ENCODE measurements at places on chromosomes 2 and 18.

DNA sequence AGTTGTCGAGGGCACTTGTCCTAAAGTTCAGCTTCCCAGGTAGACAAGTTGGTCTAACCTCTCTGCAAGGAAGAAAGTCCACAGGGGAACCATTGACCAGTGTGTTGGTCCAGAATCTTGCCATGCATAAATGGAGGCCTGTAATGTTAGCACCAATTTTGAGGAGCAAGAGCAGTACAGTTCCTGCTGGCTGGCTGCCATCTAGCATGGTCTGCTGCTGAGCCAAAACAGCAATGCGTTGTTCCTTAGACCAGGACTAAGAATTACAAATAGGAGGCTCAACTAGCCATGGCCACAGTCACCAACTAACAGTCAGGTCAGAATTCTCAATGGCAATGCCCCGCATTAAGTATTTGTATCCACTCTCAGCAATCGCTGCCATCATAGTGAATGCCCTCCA is 72.8 kb upstream of the WIPF1 start:
- DNase-seq = no peak

GRCh38 chr18:2997429-2997828 is 15.5 kb downstream of the LPIN2 start:
- DNase-seq = no peak

- DNase-seq = no peak
These were observed 86.0 kb downstream of the CDC42EP3 start for GRCh38 chr2:37585295-37585908.

GRCh38 chr2:111119822-111120252 is 877 bp upstream of the BCL2L11 start:
- no peak for DNase-seq

GRCh38 chr2:168525716-168526446 is 69.8 kb downstream of the CERS6 start:
- no peak for DNase-seq

GRCh38 chr2:155913356-155913755 is 419.2 kb downstream of the NR4A2 start:
- no peak for DNase-seq

DNA sequence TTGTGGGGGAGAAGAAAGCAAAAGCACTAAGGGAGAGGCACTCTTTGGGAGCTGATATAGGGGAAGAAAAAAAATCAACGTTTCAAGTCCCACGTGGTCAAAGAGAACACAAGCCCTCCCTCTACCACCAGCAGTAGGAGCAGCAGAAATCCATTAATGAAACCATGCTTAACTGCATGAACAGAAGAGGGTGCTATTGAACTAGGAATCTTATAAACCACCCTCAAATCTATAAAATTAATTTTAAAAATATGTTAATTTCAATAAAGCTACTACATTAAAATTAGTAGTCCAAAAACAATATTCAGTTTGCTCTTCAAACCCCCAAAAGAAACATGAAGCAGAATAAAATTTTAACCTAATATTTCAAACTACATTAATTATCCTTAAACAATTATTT is 147.8 kb downstream of the TMEM18 start:
- DNase-seq = no peak

DNA sequence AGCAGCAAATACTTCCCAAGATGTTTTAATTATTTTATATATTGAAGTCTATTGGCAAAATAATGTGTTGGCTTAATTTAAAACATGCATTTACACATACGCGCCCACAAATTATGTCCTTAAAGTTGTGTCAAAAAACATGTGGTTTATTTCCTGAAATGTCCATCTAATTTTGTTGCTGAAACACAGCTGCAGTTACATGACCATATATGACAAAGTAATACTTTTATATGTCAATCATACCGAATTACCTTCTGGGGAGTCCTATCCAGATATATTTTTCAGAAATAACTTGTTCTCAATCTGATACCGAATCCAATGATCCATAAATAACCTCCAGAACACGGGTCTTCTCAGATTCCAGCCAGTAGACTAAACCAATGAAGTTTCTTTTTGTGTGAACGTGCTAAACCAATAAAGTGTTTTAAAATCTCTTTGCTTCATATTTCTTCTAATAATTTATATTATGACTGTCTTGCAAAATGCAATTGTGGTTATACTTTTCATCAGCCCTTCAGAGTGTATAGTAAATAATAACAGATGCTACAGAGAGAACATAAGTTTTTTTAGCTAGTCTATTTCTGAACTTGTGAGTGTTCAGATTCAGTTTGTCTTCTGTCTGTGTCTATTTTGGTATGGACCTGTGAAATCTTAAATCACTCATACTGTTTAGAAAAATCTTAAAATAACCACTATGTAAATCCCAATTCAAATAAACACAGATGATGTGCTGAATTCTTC is 2.4 kb downstream of the SCG2 start:
- DNase-seq = no peak

DNA sequence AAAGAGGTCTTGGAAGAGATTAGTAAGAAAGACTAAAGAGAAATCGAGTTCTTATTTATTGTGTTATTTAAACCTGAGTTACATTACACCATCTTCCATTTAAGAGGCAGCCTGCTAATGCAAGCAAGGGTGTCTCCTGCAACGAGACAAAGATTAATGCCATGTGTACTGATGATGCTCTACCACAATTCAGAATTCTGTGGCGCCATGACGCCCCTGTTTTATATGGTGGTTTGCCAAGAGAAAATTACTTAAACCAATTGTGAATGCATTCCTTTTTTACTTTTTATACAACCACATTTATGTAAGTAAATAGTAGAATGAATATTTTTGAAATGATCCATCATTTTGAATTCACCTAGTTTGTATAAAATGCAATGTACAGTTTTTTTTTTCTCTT is 356.1 kb upstream of the ZEB2 start:
- DNase-seq = no peak

DNA sequence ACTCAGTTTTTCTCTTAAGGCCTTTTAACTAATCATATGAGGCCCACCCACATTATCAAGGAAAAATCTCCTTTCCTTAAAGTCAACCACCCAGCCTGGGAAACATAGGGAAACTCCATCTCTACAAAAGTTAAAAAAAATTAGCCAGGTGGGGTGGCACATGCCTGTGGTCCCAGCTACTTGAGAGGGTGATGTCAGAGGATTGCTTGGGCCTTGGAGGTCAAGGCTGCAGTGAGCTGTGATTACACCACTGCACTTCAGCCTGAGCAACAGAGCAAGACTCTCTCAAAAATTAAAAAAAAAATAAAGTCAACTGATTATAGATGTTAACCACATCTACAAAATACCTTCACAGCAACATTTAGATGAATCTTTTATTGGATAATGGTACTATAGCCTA is 5.8 kb downstream of the DPYSL5 start:
- DNase-seq = no peak

GRCh38 chr2:188333751-188334524 is 42.3 kb downstream of the GULP1 start:
- DNase-seq = no peak

DNA sequence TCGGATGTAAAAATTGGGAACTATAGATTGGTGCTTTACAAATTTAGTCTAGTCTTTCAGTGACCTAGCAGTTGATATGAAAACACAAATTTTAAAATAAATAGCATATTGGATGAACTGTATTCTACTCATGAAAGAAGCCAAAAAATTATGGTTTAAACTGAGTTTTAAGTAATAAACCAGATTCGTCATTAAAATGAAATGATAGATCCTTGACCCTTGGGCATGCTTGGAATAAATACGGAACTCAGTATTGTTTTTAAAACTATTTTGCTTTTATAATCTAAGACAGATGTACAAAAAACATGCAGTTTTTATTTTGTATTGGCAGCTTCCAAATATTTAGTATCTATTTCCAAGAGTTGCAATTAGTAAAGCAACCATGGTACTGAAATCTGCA is 34.6 kb upstream of the TBR1 start:
- DNase-seq = no peak

- DNase-seq = no peak
These were observed 2.6 kb downstream of the RAD51AP2 start for GRCh38 chr2:17515652-17516051.

- no peak for DNase-seq
These were observed 27.9 kb downstream of the HNMT start for GRCh38 chr2:137992039-137992646.

DNA sequence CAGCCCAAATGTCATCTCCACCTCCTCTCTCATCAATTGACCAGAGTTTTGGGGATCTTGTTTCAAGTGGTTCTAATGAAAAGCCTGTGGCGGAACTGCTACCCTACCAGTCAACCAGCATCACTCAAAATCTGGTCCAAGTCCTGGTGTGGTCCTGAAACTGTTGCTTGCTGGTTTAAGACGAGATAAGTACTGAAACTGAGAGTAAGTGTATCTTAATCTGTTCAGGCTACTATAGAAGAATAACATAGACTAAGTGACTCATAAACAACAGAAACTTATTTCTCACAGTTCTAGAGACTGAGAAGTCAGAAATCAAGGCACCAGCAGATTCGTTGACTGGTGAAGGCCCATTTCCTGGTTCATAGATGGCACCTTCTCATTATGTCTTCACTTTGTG is 879 bp upstream of the GALNT5 start:
- DNase-seq = no peak

DNA sequence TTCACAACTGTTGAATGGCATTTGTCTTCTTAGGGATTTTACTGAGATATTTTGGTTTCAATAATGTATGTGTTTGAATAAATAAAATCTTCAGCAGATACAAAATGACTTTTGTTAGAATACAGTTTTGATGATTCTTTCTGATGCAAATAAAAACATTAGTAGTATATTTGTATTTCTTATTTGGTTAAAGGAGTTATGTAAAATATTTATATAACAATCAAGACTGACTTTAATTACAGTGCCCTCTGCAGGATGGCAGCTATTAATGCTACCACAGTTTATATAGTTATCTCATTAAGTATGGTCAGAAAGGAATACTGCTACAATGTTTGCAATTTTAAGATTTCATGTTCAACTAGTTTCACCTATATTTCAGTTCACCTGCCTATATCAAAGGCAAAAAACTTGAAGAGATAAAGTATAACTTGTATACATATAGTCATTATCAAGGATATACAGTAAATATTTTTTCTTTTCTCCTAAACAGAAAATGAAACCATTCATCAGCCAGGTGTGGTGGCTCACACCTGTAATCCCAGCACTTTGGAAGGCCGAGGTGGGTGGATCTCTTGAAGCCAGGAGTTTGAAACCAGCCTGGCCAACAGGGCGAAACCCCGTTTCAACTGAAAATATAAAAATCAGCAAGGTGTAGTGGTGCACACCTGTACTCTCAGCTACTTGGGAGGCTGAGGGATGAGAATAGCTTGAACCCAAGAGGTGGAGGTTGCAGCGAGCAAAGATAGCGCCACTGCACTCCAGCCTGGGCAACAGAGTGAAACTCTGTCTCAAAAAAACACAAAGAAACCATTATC is 19.8 kb downstream of the ARL5A start:
- no peak for DNase-seq

- no peak for DNase-seq
These were observed 225.0 kb upstream of the HS6ST1 start for GRCh38 chr2:128543646-128544045.

DNA sequence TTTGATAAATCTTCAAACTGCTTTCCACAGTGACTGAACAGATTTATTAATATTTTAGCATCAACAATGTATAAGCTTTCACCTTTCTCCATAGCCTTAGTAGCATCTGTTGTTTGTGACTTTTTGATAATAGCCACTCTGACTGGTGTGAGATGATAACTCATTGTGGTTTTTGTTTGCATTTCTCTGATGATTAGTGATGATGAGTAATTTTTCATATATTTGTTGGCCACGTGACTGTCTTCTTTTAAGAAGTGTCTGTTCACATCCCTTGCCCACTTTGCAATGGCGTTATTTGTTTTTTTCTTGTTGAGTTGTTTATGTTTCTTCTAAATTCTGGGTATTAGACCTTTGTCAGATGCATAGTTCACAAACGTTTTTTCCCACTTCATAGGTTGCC is 952.9 kb downstream of the TRIB2 start:
- no peak for DNase-seq

GRCh38 chr2:39730276-39730675 is 48.8 kb downstream of the THUMPD2 start:
- DNase-seq = no peak

DNA sequence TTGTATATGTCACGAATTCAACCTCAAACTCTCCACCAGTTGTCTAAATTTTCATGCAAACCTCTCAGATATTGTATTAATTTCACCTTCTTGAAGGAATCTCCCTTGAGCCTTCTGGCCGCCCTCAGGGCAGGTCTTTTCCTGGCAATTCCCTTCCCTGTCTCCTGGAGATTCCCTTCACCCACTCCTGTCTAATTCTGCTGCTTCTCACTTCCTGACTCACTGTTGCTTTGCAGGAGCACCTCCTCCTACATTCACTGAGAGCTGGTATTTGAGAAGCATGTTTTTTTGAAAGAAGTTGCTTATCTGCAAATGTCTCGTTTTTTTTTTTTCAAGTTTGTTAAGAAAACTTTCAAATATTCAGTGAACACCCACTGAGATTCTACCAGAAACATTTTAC is 79.9 kb upstream of the OTOS start:
- no peak for DNase-seq

GRCh38 chr2:30141136-30141535 is 5.7 kb upstream of the YPEL5 start:
- DNase-seq = no peak

GRCh38 chr2:45648636-45649035 is 2.8 kb upstream of the PRKCE start:
- DNase-seq = no peak

DNA sequence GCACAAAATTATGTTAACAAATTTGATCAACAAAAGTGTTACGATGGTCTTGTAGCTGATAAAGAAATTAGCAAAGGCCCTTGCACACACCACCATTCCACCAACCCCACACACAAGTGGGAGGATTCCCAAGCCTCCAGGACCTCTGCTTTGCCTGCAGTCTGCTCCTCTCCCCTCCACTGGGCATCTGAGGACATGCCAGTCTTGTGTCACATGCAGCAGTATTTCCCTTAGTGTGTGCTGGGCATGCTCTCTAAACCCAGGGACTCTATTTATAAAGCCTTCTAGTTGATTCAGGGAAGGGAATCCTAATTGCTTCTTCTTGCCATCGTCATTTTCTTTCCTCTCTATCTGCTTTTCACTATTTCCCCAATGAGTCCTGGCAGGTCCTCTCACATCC is 53.3 kb downstream of the KCTD18 start:
- no peak for DNase-seq

- DNase-seq = no peak
These were observed 1019.6 kb upstream of the PIK3C3 start for GRCh38 chr18:40935423-40935822.

GRCh38 chr2:231615058-231615671 is 22.5 kb downstream of the TEX44 start:
- DNase-seq = no peak

Measured in activated gamma-delta T cell treated with Interleukin-2 at 50 U/mL for 16 hours (primary cell).